ENCODE measurements at places on chromosomes 1 and 21. TPM values are rescaled to one million over a fixed set of nuclear protein-coding genes. Genes with fewer than 3 reads are reported as not detected.

Gene S100A9
- total RNA-seq = not detected

DNA sequence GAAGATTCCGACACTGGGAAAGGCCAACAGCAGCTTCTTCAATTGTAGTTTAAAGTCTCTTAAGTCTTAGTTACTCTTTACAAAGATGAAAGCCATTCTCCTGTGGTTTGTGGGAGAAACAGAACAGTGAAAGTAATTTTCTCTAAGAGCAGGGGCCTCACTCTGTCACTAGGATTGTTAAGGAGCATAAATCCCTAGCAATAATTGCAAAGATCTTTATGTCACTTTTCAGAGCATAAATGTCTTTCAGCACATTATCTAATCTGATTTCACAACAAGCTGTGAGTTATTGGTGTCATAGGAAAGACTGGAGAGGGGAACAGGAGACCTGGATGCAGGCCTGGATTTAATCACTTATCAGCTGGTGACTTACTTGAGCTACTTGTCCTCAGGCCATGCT lies 32.4 kb upstream of the DUSP23 start:
- H3K27ac ChIP-seq = no peak overlapping the region
- H3K4me1 ChIP-seq = no peaks in the 10 kb centered on the region
- H3K36me3 ChIP-seq = no peaks in the 10 kb centered on the region
- no peak overlapping the region for H3K4me3 ChIP-seq

GRCh38 chr1:8560611-8561544 lies 243.0 kb downstream of the SLC45A1 start:
- H3K4me1 ChIP-seq = peaks cover 26% of the 10 kb centered on the region
- DNase-seq = no peak
- H3K27ac ChIP-seq = no peak overlapping the region

Gene C8B
- total RNA-seq = not detected

Gene PDE4DIP
- 163 TPM for total RNA-seq

DNA sequence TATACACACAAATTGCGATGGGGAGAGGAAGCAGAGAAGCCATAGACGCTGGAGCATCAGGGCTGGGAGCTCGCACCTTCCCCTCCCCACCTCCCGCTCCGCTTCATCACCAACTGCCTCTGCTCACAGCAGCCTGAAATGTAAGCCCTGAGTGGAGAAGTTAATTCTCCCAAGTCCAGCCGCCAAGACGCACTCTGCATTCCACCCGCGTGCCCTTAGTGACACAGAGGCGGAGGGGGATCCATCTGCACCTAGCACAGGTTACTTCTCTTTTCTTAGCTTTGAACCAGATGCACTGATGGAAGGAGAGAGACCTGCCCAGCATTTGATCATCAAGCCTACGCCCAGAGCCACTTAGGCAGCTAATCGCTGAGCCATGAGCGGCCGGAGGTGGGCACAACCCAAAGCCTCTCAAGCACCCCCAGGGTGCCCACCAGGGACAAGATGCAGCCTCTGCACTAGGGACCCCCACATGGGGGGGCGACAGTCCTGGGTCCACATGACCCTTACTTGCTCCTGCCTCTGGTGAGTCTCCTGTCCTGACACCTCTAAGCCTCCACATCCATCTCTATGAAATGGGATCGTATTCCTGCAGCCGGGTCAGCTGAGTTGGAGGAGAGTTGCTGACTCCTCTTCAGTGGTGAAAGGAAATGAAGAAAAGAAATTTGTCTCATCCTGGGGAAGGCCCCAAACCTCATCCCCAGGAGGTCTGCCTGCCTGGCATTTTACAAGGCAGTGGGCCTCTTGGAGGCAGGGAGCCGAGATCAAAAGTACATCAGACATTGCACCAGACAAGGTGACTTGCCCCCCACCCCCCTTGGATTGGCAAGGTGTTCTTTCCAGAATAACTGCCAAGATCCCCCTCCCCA lies 316.2 kb downstream of the MATN1 start:
- DNase-seq = no peak
- peaks cover 7% of the 10 kb centered on the region for H3K27me3 ChIP-seq
- no peak overlapping the region for H3K4me3 ChIP-seq
- no peaks in the 10 kb centered on the region for H3K4me1 ChIP-seq

Gene CD1B
- total RNA-seq = not detected

Gene ATAD3C
- 10.2 TPM for total RNA-seq

Gene FCRL2
- total RNA-seq = not detected

DNA sequence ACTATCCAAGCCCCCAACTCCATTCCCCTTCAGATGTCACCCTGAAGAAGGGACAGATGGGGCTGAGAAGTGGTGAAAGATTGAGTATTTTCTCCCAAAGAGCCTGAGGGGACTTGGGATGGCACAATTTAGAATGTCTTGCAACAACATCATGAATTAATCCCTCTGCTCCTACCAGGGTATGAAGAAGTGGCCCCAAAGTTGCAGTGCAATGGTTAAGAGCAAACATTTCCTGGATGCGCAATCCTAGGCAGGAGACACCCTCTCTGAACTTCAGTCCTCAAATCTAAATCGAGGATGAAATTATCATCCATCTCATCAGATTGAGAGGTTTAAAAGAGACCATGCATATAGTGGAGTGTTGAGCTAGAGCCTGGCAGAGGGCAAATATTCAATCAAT lies 28.6 kb upstream of the CITED4 start:
- no peak overlapping the region for H3K27ac ChIP-seq
- DNase-seq = no peak
- H3K27me3 ChIP-seq = peaks cover 21% of the 10 kb centered on the region
- no peak overlapping the region for H3K4me3 ChIP-seq
- H3K4me1 ChIP-seq = no peaks in the 10 kb centered on the region

Gene AMY2A
- total RNA-seq = not detected

Gene ACKR1
- 13.5 TPM for total RNA-seq

- H3K36me3 ChIP-seq = no peaks in the 10 kb centered on the region
- H3K4me3 ChIP-seq = no peak overlapping the region
- no peak overlapping the region for H3K27ac ChIP-seq
- DNase-seq = no peak
- H3K27me3 ChIP-seq = peaks cover 3% of the 10 kb centered on the region
- peaks cover 15% of the 10 kb centered on the region for H3K4me1 ChIP-seq
Observed at GRCh38 chr1:245469734-245470133, 314.9 kb downstream of the KIF26B start.

Gene PWP2
- 22.1 TPM for total RNA-seq

DNA sequence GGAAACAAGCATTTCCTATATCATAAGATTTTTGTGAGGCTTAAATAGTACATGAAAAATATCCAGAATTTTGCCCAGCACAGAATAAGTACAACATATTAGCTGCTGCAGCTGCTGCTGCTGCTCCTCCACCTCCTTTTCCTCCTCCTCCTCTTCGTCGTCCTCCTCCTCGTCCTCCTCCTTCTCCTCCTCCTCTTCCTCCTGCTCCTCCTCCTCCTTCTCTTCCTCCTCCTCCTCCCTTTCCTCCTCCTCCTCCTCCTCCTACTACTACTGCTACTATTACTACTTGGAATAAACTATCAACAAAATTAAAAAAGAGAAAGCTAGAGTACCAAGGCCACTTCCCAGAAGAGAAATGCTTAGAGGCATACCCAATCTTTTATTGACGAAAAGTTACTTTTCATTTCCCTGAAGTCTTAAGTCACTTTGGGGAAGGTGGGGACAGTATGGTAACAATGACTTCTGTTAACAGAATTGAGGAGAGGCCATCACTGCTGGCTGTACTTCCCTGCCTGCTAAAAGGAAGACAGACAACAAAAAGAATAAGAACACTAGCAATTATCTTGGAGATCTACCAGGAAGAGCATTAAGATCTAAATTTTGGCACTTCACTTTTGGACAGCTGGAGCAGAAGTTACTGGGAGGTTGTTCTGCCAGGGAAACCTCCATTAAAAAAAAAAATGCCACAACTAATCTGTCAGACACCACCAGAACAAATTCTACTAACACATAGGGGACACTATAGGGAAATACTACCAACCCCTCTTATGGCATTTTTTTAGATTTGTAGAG lies 7.1 kb downstream of the DENND1B start:
- H3K27me3 ChIP-seq = no peaks in the 10 kb centered on the region
- H3K4me3 ChIP-seq = no peak overlapping the region
- H3K4me1 ChIP-seq = peaks cover 4% of the 10 kb centered on the region

Gene GRIK3
- total RNA-seq = 60.1 TPM
